ENCODE measurements at places on chromosomes 7 and 10.

DNA sequence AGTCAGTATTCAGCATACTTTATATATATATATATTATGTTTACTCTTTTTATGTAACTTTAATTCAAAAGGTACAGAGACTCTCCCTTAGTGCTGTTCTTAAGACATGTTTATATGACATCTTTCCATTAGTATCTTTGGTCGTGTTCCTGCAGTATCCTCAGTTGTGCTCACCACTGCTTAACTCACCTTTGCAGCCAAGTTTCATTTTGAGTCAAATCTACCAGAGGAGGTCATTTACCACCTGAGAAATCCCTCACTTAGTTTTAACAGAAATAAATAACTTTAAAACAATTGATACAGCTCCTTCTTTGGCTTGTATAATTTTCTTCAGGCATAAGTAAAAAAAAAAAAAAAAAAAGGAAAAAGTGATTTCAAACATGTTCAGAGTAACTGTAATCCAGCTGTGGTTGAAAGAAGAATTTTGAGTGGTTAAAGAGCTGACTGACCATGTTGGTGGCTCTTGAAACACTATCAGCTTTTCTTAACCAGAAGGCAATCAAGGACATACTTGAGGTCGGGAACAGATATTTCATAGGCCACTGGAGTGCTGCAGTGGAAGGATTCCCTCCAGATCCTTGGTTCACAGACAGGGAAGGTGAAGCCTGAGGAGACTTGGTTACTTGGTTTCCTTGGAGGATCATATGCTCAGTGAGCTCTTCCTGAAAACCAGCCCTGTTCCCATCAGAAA, 116.8 kb downstream of the AUTS2 start:
- no peak for DNase-seq

GRCh38 chr7:70353330-70353945, 755.2 kb downstream of the AUTS2 start:
- no peak for DNase-seq

GRCh38 chr7:105353752-105354328, 34.9 kb downstream of the SRPK2 start:
- no peak for DNase-seq

DNA sequence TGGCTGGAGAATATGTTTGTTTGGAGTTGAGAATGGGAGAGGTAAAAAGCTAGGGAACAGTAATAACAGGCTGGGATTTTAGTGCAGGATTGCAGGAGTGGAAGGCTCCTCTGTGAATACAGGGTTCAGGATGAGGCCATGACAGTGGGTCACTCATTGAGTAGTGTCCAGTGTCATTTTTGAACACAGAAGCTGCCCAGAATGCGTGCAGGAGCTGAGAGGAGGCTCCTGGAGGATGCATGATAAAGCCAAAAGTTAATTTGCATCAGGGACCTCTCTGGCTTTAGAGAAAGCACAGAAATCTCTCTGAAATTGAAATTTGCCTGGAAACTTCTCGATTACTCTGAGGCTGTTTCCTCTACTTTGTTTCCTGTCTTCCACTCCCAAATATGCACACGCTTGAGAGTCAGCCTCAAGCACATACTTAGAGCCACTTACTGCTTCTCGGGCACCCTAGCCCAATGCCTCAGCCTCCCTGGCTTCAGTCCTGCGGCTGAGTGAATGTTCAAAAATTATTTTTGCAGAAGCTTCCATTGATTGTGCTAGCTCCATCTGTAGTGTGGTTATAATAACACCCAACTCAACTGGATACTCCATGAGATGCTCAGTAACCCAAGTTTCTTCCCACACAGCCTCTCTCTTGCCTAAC, 1.8 kb upstream of the GALNT17 start:
- DNase-seq: no peak

DNA sequence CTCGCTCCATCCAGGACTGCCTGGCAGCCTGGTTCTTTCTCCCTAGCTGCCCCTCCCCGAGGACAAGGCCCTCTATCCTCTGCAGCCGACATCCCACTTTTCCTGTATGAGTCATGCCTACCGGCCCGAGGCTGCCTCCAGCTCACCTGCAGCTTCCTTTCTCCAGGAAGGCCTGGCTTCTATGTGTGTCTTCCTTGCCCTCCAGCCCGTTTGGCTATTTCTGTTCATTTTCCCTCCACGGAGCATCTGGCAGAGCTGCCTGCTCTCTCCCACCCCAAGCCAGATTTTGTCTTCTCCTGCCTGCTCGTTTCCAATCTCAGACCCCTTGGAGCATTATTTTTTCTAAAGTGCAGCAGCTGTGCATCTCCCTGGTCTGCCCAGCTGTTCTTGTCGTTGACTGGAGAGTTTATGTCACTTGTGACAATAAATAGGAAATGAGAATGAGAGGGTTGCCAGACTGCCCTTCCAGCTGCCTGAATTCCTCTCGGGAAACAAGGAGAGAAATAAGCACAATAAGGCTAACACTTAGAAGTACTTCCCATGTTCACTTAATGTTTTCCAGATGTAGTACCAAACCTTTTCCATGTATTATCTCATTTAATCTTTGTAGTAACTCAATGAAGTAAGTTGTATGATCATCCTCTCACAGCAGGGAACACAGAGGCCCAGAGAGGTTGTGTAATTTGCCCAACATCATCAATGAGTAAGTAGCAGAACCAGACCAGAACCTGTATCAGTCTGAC, 19.7 kb downstream of the UBTD1 start:
- DNase-seq: no peak

- no peak for DNase-seq
These were observed 329.3 kb downstream of the ARL4A start for GRCh38 chr7:13016592-13017332.

DNA sequence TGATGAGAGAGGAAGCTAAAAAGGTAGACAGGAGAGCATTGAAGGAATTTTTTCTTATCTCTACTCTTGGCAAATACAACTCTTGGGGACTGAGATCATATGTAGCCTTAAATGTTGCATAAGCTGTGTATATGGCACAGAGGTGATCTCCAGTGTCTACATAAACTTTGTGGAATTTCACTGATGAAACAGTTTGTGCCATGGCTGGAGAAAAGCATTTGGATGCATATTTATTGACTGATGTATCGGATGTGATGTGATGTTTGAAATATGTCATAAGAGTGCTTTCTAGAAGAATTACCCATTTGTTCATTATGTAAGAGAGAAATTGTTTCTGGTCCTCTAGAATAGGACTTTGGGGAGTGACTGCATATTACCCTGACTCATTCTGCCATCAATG, 244.9 kb upstream of the LRRTM3 start:
- DNase-seq: no peak

GRCh38 chr7:38147005-38147404, 31.0 kb upstream of the STARD3NL start:
- no peak for DNase-seq

GRCh38 chr7:130476297-130477150, 15.4 kb upstream of the MEST start:
- DNase-seq: no peak

DNA sequence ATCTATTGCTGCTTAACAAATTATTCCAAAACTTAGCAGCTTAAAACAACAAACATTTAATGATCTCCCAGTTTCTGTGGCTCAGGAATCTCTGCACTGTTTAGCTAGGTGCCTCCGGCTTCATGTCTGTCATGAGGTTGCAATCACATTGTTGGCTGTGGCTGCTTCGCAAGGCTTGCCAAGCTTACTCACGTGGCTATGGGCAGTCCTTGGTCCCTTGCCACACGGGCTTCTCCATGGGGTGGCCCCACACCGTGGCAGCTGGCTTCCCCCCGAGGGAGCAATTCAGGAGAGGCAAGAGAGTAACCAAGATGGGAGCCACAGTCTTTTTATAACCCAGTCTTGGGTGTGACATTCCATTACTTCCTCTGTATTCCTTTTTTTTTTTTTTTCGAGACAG, 67.4 kb downstream of the NEURL1 start:
- no peak for DNase-seq

DNA sequence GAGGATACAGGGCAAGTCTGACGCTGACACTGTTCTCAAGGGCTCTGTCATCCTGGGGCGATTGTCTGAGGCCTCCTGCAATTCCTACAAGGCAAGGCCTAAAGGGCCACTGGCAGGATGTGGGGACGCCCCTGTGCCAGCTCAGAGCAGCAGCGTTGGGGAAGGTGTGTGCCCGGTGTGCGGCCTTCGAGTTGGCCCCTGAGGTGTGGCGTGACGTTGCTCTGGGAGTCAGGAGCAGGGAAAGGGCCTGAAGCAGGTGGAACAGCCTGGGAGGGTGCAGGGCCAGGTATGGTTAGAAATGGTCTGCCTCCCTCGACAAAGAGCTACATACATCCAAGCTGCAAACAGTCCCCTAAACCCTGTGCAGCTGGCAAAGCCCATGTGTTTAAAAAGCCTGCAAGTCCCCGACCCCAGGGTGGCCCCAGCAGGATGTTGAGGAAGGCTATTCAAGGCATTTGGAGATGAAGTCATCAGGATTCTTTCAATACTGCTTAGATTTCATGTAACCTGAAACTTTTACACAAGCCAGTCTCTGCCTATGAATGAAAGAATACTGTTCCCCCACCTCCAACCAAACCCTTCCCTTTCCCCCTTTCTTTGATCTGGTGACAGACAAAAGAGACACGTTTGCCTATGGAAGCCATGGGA, 142.5 kb upstream of the TNS3 start:
- peak; percentile 60 for DNase-seq

DNA sequence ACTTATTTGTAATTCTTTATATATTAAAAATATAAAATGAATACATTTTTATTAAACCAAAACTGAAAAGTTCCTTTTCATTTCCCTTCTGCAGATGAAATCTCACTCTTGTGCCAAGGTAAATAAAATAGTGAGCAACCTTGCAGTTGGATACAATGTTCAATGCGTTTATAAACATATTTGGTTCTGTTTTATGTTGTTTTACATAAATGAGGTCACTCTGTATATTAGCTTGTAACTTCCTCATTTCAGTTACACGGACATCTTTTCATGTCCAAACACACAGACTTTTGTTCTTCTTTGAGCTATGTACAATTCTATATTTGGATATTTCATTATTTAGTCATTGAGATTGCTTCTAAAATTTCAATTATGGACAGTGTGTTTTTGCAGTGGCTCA, 107.7 kb downstream of the BBS9 start:
- no peak for DNase-seq

DNA sequence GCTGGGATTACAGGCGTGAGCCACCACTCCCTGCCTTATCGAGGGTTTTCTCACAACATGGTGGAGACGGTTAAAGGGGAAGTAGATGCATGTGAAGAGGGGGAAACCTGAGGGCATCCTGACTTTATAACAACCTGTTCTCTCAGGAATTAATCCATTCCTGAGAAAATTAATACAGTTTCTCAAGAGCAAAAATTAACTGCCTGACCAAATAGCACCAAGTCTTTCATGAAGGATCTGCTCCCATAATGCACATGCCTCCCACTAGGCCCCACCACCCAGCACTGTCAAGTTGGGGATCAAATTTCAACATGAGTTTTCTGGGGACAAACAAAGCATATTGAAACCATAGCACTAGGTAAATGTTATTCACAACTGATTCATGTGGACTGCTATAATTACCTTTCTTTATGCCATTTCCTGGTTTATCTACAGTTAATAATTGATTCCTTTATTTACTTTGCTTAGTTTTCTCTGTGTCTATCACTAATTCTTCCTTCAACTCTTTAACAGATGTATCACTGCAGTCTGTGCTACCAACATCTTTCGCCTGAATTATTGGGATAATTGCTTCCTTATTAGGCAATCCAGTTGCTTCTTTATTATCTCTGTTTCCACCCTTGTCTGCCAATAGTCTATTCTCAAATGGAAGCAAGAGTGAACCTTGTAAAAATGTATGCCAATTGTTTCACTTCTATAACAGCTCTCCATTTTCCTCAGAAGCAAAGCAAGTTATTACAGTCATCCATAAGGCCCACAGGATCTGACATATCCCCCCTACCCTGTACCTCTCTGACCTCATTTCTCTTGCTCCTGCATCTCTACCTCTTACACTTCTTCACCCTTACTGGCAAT, 12.9 kb upstream of the MICU1 start:
- DNase-seq: no peak

GRCh38 chr7:157568770-157569584, 232.2 kb downstream of the DNAJB6 start:
- no peak for DNase-seq
